OCI-LY7 (cell line): ENCODE measurements at places on chromosomes 5 and 9. TPM values are rescaled to one million over a fixed set of nuclear protein-coding genes. Genes with fewer than 3 reads are reported as not detected.

- no peak for DNase-seq
Observed at GRCh38 chr5:72006361-72006760, 100.9 kb upstream of the MAP1B start.

- no peak for DNase-seq
Observed at GRCh38 chr9:130364619-130365322, 80.0 kb upstream of the ASS1 start.

The CKMT2 gene
- total RNA-seq = not detected in 2 replicates

- no peak for DNase-seq
Observed at GRCh38 chr9:86990290-86990689, 43.0 kb upstream of the GAS1 start.

The LCN9 gene
- total RNA-seq = not detected in 2 replicates

The GRAMD2B gene
- total RNA-seq = not detected in 2 replicates
